Activated CD4-positive, alpha-beta T cell treated with anti-CD3 and anti-CD28 coated beads for 4 hours (primary cell): ENCODE measurements at places on chromosomes 13 and 19.
A peak's percentile ranks its signal among the peaks of the same experiment; 100 is the strongest.

DNA sequence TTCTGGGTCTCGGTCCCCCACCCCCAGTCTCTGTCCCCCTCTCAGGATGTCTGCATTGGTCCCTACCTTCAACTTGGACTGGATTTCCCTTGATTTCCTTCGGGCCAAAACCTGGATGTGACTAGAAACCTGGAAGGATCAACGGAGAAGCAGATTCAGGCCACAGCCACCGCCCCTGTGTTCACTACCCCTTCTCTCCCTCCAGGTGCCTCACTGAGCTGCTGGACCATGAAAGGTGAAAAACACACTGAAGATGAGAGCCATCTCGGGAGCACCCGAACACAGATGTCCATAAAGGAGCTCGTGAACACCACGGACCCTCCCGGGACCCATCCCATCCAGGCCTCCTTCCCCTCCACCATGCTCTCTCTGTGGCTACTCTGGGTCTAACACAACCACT, 5.0 kb downstream of the TEAD2 start:
- DNase-seq = no peak

- peak; percentile 39 for DNase-seq
Observed at GRCh38 chr13:32443111-32443510, 15.2 kb upstream of the N4BP2L1 start.

GRCh38 chr13:49086722-49087121, 111.0 kb downstream of the FNDC3A start:
- DNase-seq = no peak

DNA sequence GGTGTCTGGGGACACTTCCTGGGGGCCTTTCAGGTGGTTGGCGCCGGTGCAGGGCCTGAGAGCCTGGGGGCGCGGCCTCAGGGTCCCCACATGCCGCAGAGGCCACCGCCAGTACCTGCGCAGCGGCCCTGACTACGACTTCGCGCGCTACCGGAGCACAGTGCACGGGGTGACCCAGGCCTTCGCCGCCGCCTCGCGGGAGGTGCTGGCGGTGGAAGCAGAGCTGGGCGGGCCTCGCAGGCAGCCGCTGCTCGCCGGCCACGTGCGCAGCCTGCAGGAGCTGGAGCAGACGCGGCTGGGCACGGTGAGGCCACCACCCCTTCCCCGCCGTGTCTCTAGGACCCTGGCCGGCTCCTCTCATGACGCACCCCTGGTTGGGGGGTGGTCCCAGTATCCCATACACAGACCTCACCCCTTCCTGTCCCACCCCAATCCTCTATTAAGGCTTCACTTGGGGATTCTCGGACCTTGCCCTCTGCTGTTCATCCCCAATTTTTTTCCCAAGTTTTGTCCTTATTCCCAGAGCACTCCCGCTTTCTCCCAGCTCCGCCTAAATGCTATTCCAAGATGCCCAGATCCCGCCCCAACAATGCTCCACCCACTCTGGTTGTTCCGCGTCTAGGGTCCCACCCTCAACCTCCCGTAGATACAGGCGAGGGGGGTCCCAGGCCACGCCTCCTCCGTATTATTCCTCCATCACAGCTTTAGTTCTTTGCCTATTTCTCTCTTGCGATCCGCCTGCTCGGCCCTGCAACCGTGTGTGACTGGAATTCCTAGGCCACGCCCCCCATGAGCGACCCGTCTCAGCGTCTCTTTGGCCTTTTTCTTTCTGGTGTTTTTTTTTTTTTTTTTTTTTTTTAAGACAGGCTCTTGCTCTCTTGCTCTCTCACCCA, 1.0 kb downstream of the REX1BD start:
- DNase-seq = peak; percentile 57

GRCh38 chr13:78306519-78307206, 296.7 kb downstream of the POU4F1 start:
- no peak for DNase-seq

DNA sequence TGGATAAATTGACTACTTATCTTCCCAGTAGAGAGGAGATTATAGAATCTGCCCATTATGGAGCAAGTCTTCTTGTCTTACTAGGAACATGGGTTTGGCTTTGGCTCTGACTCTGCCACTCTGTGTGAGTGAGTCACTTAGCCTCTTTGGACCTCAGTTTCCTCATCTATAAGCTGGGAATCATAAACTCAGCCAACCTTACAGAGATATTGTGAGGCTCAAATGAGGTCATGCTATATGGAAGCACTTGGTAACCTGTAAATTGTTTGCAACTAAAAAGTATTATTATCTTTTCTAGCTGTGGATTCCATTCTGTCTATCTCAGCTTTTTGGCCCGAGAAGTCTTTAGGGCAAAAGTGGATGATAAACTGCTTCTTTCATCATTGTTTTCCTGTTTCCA, 186.8 kb upstream of the TSC22D1 start:
- DNase-seq = no peak
